ENCODE measurements at places on chromosomes 6 and 20.
A peak's percentile ranks its signal among the peaks of the same experiment; 100 is the strongest.

- peak; percentile 76 for DNase-seq
These were observed 39.2 kb upstream of the CENPW start for GRCh38 chr6:126300735-126301134.

DNA sequence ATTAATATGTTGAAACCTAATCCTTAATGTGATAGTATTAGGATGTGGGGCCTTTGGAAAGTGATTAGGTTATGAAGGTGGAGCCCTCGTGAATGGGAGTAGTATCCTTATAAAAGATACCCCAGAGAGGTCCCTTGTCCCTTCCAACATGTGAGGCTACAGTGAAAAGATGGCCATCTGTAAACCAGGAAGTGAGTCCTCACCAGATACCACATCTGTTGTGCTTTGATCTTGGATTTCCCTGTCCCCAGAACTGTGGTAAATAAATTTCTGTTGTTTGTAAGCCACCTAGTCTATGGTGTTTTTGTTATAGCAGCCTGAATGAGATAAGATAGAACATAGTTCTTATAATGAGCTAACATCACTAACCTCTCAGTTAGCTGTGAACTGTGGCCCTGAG lies 16.6 kb upstream of the CALHM6 start:
- no peak for DNase-seq

GRCh38 chr20:14332866-14333265 lies 4.5 kb downstream of the FLRT3 start:
- DNase-seq: peak; percentile 46

- DNase-seq: peak; percentile 52
These were observed 27.0 kb upstream of the TBC1D7 start for GRCh38 chr6:13355043-13355945.

DNA sequence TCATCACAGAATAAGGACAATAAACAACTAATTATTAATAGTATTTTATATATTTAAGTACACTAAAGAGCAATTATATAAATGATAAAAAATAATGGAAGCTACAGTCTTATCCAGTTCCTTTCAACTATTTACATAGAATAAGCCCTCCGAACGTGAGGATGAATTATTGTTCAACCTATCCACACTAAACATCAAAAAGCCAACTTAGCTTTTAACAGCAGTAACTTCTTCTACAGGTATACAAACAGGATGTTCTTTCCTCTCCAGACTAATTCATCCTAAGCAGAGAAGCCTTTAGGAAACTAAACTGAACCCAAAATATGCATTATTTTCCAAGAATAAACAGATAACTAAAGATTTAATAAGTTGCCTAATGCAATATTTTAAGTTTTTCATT lies 2.3 kb downstream of the FKBP5 start:
- DNase-seq: no peak

DNA sequence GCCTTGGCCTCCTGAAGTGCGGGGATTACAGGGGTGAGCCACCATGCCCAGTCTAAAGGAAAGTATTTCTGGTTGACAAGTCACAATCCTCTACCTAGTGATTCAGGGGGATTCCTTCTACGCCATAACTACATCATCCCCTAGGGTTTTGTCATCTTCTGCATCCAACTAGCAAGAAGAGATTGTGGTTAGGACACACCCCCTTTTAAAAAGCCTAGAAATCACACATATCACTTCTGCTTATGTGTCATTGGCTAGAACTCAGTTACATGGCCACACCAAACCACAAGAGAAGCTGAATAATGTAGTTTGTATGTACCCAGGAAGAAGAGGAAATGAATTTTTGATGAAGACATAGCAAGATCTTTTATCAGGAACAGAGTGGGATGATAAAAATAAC lies 14.7 kb upstream of the CHD6 start:
- no peak for DNase-seq

DNA sequence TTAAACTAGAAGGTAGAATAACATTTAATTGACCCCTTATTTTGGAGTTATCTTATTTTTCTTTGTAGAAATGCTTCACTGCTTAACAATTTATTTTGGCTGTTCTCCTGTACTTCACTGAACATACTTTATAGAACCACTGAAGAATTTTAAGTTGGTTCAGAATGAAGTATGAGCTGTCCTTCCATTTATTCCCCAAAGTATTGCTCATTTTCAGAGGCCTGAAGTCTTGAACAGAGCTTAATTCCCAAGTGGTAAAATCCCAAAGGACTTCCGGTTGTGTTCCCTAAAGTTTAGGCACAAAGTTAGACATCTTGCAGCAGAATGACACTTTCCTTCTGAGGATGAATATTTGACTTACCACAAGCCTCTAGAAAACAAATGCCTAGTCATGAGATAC lies 233.3 kb downstream of the TINAG start:
- no peak for DNase-seq

GRCh38 chr6:8785223-8785622 lies 349.9 kb upstream of the SLC35B3 start:
- DNase-seq: no peak

GRCh38 chr6:4480788-4481735 lies 295.1 kb upstream of the CDYL start:
- no peak for DNase-seq

DNA sequence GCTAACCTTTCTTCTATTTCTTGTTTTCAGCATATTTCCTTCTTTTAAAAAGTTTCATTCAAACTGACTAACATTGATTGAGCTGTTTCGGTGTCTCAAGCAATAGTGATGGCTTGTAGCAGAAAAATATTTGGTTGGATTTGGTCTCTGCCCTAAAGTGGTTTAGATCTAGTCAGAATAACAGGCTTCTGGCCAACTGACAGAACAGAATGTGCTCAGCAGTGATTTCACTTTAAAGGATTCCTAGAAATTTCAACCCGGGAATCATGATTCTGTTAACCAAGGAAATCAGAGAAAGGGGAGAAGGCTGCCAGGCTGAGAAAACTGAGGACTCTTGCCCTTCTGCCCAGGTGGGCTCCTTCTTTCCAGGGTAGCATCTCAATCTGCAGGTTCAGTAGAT lies 16.6 kb upstream of the GSTA1 start:
- no peak for DNase-seq

GRCh38 chr6:36028877-36029324 lies 1.3 kb downstream of the MAPK14 start:
- DNase-seq: peak; percentile 74

- no peak for DNase-seq
These were observed at the start of gene PNPLA1 for GRCh38 chr6:36269834-36270705. Gene PNPLA1 (plus strand): TSS chr6:36270060. CDS start chr6:36270460, 400 bp downstream.

DNA sequence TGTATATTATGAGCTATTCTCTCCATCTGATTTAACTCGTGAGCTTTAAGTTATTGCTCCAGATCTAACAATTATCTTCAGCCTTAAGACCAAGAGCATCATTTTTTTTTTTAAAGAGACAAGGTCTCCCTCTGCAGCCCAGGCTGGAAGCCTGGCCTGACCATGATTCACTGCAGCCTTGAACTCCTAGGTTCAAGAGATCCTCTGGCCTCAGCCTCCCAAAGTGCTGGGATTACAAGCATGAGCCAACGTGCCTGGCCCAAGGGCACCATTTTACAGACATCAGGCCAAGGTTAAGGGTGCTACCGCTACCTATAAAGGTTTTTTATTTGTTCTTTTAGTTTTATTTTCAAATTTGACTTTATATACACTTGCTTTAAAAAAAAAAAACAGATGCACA lies 2.3 kb downstream of the SUPT3H start:
- no peak for DNase-seq

DNA sequence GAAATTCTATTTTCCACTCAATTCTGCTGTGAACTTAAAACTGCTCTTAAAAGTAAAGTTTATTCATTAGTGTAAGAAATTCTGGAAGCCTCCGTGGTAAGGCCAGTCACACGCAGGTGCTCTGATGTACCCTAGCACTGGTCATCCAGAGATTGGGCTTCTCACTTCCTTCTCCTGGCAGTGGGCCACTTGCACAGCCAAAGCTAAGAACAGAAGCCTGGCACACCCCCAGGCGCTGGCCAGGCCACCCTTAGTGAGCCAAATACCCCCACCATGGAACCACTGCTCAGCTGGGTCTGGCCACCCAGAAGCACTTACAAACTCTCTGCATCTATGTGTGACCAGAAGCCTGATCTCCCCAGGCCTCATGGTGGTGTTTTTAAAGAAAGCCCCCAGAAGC lies 35.3 kb upstream of the ARFGEF2 start:
- no peak for DNase-seq

- no peak for DNase-seq
These were observed 88.0 kb downstream of the METTL24 start for GRCh38 chr6:110270165-110270564.

GRCh38 chr6:116158641-116159040 lies 32.7 kb upstream of the COL10A1 start:
- DNase-seq: peak; percentile 4

GRCh38 chr6:158226655-158227512 lies 58.7 kb downstream of the GTF2H5 start:
- DNase-seq: no peak

GRCh38 chr20:47543006-47543431 lies 41.3 kb downstream of the NCOA3 start:
- DNase-seq: no peak

DNA sequence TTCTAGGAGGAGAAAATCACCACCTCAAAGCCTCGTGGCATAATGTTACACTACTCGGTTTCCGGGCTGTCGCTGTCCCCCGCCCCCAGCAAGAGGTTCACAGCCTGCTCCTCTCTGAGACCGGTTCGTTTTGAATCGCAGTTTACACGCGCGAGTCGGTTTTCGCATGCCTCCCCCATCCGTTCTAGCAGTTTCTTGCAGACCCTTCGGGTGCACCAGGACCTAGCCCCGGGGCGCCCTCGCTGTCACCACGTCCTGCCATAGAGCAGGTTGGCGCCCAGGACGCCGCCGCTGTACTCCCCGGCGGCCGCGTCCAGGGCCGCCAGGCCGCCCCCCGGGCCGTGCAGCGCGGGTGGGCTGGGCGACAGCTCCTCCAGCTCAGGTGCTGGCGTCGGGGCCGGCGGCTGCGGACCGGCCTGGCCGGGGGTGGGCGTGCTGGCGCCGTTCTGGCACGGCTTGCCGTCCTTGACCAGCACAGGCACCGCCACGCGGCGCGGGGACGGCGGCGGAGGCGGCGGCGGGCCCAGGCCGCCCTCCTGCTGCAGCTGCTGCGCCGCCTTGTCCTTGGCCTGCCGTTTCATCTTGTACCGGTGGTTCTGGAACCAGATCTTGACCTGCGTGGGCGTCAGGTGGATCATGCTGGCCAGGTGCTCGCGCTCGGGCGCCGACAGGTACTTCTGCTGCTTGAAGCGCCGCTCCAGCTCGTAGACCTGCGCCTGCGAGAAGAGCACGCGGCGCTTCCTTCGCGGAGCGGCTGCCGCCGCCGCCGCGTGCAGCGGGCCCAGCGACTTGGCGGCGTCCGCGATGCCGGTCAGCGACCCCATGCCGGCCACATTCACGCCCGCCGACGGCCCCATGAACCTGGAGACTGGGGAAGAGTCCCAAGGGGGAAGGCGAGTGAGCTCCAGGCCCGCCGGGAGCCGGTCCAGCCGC lies 1.4 kb downstream of the NKX2-4 start:
- peak; percentile 22 for DNase-seq

DNA sequence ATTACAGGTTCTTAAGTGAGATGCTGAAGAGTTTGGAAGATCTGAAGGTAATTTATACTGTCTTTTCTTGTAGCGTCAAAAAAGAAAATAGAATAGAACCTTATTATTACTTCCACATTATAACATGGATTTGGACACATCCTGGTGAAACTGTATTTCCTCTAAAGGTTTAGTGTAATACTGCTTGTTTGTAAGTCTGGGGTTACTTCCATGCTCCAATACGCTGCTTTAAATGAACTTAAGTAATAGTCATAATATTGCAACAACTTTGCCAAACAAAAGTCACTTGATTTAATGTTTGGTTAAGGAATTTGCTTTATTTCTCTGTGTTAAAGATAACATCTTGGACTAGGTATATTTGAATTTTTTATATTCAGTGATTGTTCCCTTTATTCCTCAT lies 11.5 kb upstream of the SNRNP48 start:
- no peak for DNase-seq

DNA sequence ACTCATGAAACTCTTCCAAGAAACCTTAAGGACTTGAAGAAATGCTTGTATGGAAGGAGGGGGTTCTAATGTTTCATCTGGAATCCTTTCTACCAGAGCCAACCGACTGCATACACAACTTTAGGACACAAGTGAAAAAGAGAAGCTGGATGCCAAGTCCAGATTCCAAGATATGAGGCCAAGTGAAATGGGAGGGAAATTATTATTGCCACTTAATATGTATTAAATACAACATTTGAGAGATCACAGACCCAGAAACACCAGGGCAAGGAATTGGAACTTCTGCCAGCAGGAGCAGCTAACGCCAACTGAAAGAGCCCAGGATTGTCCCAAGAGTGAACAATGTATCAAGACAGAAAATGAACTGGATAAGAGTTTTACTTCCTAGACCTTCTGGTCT lies 144.2 kb downstream of the ARHGAP18 start:
- peak; percentile 53 for DNase-seq

DNA sequence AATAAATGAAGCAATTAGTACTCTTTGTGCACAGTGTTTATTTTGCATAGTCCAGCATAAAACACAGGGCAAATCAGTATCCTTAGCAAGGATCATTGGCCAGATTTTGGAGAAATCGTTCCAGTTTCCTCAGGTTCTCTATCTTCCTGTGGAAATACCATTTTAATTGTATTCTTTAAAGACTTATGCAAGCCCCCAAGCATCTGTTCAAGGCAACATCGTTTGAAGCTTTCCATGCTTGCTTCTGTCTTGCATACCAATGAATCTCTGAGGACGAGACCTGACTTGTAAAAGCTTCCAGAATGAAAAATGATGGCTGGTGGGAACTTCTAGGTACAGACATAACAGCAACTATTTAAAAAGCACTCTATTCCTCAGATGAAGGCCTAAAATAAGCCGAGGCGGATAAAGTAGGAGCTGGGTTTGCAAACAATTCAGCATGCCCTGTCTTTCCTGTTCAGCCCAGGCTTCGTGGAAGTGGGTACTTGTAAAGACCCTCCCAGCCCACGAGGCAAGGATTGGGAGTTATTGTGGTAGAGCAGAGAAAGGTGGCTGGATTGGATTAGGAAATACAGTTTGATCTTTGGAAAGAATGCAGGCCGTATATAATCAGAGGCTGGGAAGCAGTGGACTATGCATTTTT lies 21.6 kb downstream of the NRSN1 start:
- no peak for DNase-seq

GRCh38 chr6:101738481-101738880 lies 345.0 kb downstream of the GRIK2 start:
- no peak for DNase-seq

- no peak for DNase-seq
These were observed 144.6 kb downstream of the ARHGAP18 start for GRCh38 chr6:129565366-129565765.

- peak; percentile 68 for DNase-seq
These were observed 607.5 kb downstream of the HDGFL1 start for GRCh38 chr6:23176883-23177282.

- no peak for DNase-seq
These were observed 1.5 kb upstream of the SLA2 start for GRCh38 chr20:36647196-36648121.

DNA sequence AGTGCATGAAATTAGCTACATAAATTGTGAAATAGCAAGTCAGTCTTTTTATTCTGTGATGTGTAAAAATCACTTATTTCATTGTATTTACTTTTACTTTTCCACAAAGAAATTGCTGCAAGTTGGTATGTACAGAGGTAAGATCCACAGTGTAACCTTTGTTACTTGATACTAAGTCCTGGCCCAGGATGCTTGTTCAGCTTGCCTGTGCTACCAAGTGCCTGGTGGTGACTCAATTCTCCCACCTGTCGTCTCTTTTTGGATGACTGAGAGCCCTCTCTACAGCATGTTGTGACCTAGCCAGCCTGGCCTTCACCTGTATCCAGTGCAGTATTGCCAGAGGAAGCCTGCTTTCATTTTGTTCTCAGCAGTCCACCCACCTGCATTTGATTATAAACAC lies 54.9 kb downstream of the ANKRD6 start:
- DNase-seq: no peak

- no peak for DNase-seq
These were observed 166.0 kb downstream of the VEGFA start for GRCh38 chr6:43935921-43936439.

GRCh38 chr6:34102696-34103095 lies 43.2 kb downstream of the GRM4 start:
- no peak for DNase-seq

Data from muscle of leg (tissue), 16 donors.